Effector memory CD8-positive, alpha-beta T cell (primary cell): ENCODE measurements at places on chromosomes 5 and 9.

GRCh38 chr5:103973669-103974068 lies 411.1 kb upstream of the NUDT12 start:
- no peak for DNase-seq

DNA sequence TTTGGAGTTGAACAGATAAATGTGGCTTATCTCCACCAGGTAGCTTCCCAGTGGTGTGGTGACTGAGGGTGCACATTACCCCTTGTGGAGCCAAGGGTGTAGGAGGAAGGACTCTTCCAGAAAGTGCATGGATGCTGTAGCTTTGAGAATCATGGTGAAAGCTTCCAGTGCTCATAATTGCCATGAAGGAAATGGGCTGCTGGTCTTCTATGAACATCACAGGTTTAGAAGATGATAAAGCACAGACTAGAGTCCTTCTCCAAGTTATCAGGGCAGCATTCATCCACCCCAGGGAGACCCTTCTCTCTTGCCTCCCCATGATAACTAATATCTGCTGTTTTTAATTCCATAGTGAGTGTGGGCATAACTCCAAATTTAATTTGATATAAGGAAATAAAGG lies 93.4 kb upstream of the CHD1 start:
- DNase-seq = no peak

GRCh38 chr5:119275146-119275545 lies 80.7 kb upstream of the TNFAIP8 start:
- no peak for DNase-seq

DNA sequence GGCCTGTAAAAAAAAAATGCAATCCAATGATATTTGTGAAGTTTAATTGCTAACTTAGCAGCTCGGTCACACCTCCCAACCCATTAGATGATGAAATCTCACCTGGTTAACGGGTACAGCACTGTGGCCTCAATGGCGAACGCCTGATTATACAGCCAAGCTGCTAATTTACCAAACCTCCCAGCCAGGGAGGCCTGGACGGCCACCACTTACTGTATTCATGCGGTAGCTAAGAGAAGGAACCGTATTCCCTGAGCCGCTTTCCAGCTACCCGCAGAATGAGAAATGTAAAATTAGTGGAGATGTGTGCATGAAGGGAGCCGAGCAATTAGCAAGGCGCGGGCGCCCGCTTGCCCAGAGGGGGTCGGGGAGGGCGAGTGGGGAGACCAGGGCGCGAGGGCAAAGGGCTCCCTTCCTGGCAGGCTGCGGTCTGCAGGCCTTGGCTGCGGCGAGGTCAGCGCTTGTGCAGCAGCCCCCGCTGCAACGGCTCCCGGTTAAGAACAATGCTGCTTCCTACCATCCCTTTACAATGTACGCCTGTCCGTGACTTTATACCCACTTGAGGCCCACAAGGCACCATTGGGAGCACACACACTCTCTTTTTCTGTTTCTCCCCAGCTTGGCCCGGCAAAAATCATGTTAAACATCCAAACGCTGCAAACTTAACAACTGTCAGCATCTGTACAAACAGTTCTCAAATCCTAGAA lies 70.4 kb upstream of the TBCA start:
- no peak for DNase-seq

GRCh38 chr9:70746316-70746715 lies 331.9 kb upstream of the KLF9 start:
- no peak for DNase-seq

DNA sequence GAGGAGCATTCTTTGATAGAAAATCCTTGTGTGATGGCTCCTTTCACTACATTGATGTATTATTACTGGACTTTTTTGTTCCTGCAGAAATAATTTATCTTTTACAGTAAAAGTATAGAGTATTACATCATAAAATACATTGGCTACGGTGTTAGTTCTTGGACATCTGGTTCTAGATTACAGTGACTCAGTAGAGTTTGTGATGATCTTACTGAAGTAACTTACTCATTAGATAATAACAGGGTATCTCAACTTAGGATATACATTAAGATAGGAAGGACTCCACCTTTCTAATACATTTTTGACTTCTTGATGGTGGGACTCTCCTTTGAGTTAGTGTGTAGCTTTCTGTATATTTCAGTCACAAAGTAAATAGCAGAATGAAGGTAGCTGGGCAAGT lies 59.1 kb downstream of the ZNF462 start:
- no peak for DNase-seq

GRCh38 chr9:71097671-71098070 lies 23.8 kb downstream of the TRPM3 start:
- DNase-seq = no peak

DNA sequence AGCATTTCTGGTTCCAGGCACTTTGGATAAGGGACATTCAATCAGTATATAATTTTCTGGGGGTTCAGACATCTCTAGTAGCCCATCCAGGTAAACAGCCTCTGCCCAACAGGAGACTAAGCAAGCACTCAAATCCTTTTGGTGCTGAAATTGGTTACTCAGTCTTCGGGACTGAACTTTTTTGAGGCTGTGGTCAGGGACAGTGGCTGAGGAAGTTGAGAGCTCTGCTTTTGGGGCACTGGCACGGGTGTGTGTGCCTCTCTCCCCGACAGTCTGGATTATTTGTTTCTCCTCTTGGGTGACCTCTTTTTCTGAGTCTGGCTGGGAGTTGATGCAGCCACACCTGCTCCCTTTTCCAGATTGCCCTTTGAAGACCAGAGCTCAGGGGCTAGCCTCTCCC lies 47.6 kb downstream of the ACER2 start:
- no peak for DNase-seq

- DNase-seq = no peak
These were observed 15.8 kb upstream of the SLC35D2 start for GRCh38 chr9:96399325-96399633.

DNA sequence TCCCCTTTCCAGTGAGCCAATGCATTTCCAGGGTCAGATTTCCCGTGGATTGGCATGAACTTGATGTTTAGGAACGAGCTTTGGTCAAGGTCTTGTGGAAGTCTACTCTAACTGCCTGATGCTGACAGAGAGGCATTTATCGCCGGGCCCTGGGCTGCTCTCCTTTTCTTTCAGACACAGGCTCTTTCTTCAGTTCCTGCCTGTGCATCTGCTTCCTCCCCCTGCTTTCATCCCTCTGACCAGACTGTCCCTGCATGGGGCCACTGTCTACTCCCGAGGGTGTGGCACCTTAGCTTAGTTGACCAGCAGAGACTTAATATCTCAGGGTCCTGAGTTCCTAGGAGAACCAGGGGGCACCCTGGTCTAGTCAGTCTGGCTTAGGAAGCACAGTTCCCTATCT lies 41.2 kb downstream of the RALGPS1 start:
- no peak for DNase-seq

DNA sequence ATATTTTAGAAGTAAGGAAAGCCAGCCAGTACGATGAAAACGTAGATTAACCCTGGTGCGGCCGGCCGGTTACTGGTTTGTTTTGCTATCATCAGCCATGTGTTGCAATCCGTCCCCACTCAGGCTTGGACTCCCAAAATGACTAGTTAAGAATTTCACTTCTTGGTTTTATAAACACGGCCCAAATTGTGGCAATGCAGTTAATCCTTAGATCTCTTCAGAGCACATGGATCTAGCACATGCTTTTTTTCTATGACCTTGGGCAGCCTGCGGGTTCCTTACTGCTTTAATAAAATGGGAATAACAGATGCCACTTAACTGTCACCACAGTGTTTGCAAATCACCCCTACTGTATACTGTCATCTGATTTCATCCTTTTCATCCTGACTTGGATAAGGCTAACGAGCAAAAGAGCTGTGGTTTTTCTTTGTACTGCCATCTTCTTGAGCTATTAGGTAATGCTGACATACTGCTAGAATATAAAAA lies 1.5 kb downstream of the NDFIP1 start:
- DNase-seq = no peak

DNA sequence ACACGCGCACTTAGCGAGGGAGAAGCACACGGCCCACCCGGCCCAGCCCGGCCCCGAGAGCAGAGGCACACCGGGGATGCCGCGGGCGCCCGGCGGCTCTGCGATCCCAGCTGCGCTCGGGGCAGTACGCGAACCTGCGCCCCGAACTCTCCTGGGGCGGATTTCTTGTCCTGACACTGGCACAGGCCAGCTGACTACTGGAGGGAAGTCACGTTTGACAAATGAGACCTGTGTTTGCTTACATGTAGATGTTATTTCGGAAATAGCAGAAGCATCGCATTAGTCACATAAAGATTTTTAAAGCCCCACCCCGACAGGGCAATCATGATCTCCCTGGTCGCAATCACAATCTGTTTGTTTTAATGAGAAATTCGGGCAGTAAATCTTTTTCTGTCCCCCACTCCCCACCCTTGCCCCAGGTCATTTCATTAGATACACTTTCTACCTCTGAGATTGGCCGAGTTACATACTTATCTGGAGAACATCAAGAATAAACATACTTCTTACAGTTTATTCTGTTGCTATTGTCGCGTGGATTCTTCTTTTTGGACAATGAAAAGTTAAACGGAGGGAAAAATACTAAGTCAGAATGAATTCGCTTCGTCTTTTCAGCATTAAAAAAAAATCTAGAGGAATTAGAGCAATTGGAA lies 518.9 kb downstream of the CTNND2 start:
- DNase-seq = no peak

GRCh38 chr5:5026409-5026785 lies 113.7 kb upstream of the ADAMTS16 start:
- no peak for DNase-seq

GRCh38 chr9:106981396-106982287 lies 118.7 kb downstream of the ZNF462 start:
- no peak for DNase-seq

DNA sequence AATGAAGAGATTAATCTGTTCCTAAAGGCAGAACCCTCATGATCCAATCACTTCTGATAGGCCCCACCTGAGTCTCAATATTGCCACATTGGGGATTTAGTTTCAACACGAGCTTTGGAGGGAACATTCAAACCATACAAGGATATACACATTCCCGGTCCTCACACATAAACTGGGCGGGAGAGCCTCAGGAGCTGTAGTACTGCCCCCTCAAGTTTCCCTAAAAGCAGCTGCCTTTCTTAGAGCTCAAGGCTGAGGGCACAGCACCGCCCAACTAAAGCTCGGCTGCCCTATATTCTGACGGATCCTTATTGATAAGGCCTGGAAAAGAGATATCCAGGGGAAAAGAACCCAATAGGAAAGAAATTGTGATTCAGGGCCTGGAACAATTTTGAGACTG lies 83.0 kb downstream of the GADD45G start:
- DNase-seq = no peak

DNA sequence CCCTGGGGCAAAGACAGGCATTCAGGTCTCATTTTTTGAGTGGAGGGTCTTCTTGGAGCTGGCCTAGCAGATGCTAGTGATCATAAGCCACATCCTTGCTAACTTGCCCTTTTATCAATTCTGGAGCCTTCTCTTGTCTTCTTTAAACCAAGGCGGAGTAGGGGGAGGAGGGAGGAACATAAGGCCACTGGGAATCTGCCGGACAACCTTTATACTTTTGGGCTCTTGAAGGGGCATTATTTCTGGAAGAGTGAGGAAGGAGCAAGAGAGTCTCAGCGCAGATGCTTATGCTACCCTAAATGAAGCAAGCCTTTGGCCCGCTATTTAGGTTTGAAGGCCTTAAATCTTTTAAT lies 2.0 kb downstream of the TMEFF1 start:
- DNase-seq = no peak

DNA sequence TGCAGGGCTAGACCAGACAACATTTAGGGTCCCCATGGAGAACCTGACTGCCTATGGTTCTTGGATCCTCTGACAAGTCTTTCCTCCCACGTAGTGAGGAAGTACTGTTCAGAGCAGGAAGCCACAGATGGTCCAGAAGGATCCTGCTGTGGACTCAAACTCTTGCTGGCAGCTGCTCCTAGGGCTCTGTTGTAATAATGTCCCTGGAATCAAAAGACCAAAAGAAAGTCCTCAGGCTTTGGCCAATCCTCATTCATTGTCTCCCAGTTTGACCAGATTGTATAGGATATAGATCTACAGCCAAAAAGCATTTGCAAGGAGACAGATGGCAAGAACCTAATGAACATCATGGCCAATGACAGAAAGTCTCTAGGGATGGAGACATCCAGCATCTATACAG lies 53.9 kb downstream of the SEMA6A start:
- DNase-seq = no peak

- DNase-seq = no peak
These were observed 52.2 kb downstream of the SLC36A1 start for GRCh38 chr5:151499501-151500035.

- DNase-seq = no peak
These were observed 241.7 kb downstream of the DOCK8 start for GRCh38 chr9:456365-456764.

- no peak for DNase-seq
These were observed 2.9 kb downstream of the PLIN2 start for GRCh38 chr9:19124430-19124793.

DNA sequence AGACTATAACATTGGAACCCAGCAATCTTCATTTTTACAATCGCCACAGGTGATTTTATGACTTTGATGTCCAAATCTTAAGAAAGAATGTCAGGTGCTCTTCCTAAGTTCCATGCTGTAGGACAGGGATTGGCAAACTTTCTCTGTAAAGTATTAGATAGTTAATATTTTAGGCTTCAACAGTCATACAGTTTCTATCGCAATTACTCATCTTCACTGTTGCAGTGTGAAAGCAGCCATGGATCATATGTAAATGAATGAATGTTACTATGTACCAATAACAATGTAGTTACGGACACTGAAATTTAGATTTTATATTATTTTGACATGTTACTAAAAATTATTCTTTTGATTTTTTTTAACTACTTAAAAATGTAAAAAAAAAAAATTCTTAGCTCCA lies 169.7 kb downstream of the DTWD2 start:
- DNase-seq = no peak

DNA sequence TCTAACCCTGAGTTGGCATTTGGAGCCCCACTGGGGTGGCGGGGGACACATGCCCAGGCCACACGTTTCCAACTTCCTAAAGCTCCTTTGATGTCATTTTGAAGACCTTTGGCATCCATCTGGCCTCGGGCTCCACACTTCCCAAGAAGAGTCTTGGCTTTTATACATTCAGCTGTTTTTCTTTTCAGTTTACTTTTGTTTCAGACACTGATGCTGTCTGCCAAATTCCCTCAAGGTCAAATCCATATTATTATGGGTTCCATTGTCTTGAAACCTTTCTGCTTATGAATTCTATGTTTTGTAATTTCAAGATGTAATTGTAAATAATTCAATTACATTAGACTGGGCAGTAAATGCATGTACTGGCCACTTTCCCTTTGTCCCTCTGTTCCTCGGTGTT lies 23.7 kb upstream of the NFIB start:
- no peak for DNase-seq

- DNase-seq = no peak
These were observed 48.9 kb upstream of the CACNA1B start for GRCh38 chr9:137828527-137829259.

DNA sequence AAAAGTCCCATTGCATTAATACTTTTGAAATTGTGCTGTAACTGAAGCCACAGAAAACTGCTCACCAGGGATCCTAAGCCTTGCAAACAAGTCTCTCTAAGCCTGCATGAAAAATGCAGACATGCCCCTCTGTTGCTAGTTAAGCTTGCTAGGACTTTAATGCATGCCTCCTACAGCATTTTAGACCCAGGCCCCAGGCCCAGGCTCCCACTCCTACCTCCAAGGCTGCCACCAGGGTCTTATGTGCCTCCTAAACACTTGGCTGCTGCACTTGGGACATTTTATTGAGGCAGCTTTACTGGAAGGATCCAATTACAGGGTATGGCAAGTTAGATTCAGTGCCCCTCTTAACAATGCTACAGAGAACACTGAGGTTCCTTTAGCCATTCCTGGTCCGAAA lies 467.3 kb upstream of the CLINT1 start:
- DNase-seq = no peak
